ENCODE measurements at places on chromosomes 5 and 9. TPM values are rescaled to one million over a fixed set of nuclear protein-coding genes. Genes with fewer than 3 reads are reported as not detected.

- H3K36me3 ChIP-seq = no peaks in the 10 kb centered on the region
- no peak overlapping the region for H3K4me3 ChIP-seq
- H3K4me1 ChIP-seq = peaks cover 9% of the 10 kb centered on the region
- H3K27me3 ChIP-seq = no peaks in the 10 kb centered on the region
- DNase-seq = no peak
- H3K27ac ChIP-seq = no peak overlapping the region
These were observed 637.2 kb downstream of the PDE4D start for GRCh38 chr5:59256331-59256730.

DNA sequence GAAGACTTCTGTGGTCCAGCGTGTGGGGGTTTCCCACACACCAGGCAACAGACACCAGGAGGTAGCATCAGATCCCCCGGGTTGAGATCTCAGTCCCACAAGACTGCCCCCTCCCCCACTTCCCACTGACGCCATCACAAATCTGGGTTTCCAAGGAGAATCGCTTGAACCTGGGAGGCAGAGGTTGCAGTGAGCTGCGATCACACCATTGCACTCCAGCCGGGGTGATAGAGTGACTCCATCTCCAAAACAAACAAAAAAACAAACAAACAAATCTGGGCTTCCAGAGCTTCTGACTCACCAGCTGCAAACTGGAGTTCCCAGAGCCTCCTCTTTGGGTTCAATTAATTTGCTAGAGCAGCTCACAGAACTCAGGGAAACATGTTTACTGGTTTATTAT lies 4.7 kb upstream of the GBGT1 start:
- no peak overlapping the region for H3K4me3 ChIP-seq
- no peaks in the 10 kb centered on the region for H3K4me1 ChIP-seq
- no peaks in the 10 kb centered on the region for H3K36me3 ChIP-seq
- H3K27ac ChIP-seq = no peak overlapping the region
- H3K27me3 ChIP-seq = no peaks in the 10 kb centered on the region
- DNase-seq = no peak

DNA sequence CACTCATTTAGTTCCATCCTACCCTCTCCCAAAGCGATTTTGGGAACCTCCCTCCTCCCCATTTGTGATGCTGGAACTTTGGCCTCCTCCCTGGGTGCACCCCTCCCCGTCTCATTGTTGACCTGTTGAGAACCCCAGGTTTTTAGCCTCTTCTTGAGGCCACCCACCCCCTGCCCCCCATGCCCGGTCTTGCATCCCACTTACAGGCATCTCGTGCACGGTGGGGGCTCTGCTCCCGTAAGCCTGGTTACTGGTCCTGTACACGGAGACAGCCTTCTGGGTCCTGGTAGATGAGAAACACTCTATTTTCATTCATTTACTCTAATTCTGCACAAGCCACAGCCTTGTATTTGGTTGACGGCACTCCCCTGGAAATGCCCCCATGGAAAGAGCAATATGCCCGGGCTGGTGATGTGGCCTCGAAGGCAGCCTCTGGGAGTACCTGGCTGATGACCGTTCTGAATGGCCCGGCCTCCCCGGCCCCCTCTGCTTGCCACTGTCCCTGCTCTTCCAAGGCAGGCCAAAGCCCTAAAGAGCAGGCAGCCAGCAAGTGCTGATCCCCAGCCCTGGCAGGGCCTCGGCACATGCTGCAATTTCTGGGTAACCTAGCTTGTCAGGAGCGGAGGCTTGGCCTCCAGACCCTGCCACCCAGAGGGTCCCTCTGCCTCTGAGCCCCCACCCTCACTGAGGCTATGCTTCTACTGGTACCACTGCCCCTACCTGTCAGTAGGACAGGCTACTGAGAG lies 1.9 kb upstream of the MRPS2 start:
- no peaks in the 10 kb centered on the region for H3K27me3 ChIP-seq
- no peak overlapping the region for H3K27ac ChIP-seq
- no peaks in the 10 kb centered on the region for H3K36me3 ChIP-seq
- H3K4me1 ChIP-seq = peaks cover 11% of the 10 kb centered on the region

DNA sequence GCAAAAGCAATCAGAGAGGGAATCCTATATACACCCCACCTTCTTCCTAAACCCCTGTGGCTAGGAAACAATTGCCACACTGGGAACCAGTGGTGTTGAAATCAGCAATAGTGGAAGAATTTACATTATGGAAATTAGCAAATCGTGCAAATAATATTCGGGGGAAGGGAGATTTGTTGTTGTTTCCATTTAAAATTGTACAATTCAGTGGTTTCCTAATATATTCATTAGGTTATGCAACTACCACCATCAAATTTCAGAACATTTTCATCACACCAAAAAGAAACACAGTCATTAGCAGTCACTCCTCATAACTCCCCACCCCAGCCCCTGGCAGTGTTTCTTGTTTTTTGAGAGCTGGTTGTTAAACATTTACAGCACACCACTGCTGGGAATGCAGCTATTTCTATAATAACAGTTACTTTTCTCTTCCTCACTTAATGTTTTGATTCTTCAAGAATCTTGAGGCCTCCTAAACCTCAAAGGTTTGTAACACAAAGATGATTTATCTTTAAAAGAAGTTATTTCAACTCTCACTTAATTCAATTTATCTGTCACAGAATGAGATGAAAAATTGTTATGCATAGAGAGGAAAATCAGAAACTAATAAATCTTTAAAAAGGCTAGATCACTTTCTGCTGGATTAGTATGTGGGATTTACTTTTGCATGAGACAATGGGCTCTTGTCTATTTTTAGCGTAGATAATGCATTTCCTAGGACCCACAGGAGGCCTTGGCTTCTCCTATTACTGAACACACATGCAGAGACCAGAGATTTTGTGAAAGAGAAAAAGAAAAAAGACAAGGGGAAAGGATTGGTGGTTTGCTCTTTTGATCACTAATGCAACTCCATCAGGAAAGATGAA lies 91.8 kb upstream of the DAPK1 start:
- H3K4me1 ChIP-seq = peaks cover 17% of the 10 kb centered on the region
- no peaks in the 10 kb centered on the region for H3K36me3 ChIP-seq
- no peak overlapping the region for H3K27ac ChIP-seq
- H3K4me3 ChIP-seq = no peak overlapping the region
- peaks cover 3% of the 10 kb centered on the region for H3K27me3 ChIP-seq

DNA sequence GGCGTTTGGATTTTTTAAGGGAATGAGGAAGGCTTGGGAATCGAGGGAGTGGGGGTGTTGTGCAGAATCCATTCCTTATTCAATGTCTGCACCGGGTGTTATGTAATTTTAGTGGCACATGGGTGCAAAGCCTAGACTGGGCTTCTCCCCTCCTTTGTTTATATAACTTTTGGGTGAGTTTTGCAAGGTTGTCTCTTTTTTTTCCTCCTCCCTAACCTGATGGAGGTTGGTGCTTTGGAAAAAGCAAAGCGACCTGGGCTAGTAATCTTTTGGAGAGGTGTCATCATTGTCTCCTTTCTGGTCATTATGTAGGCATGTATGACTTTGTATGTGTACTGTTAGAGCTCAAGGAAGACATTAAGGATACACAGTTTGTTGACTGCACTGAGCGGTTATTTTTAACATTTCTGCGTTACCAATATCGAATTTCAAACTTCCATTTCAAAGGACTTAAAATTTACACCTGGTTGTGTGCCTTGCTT lies 3.1 kb downstream of the SMARCA2 start:
- no peak for DNase-seq
- peaks cover 41% of the 10 kb centered on the region for H3K27me3 ChIP-seq
- H3K36me3 ChIP-seq = no peaks in the 10 kb centered on the region
- H3K4me1 ChIP-seq = peaks cover 9% of the 10 kb centered on the region
- no peak overlapping the region for H3K27ac ChIP-seq
- peak overlapping the region; percentile 67 for H3K4me3 ChIP-seq

DNA sequence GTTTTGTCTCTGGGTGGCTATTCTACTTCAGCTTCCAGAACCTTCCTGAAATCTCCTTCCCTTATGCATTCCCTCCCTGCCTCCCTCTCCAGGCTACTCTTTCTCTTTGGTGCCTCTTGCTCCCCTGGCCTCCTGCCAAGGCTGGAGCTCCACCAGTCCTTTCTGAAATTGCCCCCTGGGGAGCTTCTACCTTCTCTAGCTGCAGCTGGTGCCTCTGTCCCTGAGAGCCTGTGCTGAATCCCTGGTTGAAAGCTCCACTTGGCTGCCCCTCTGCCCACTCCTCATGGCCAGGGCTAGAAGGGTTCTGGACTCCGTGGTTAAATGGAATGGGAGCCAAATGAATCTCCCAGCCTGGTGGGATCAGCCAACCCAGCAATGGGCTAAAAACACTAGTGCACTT lies 80.1 kb downstream of the COL15A1 start:
- no peaks in the 10 kb centered on the region for H3K27me3 ChIP-seq
- H3K36me3 ChIP-seq = no peaks in the 10 kb centered on the region
- H3K4me3 ChIP-seq = no peak overlapping the region
- H3K4me1 ChIP-seq = no peaks in the 10 kb centered on the region
- H3K27ac ChIP-seq = no peak overlapping the region
- peak; percentile 55 for DNase-seq

DNA sequence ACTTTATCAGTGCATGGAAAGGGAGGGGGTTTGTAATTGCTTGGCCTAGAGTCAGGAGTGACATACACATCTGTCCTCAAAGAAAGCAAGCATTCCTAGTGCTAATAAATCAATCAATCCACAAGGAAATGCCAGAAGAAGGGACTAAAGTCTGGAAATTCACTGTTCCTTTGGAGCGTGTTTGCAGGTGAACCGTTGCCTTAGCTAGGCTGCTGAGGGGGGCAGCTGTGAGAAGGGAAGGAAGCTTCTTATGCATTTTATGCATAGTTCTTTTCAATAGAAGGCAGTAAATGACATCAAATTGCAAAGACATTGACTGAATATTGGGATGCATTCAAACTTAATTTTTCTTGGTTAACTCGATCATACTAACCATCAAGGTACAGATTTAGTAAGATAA lies 1092.5 kb upstream of the SEMA6A start:
- no peak overlapping the region for H3K27ac ChIP-seq
- H3K4me3 ChIP-seq = no peak overlapping the region
- no peaks in the 10 kb centered on the region for H3K36me3 ChIP-seq
- no peaks in the 10 kb centered on the region for H3K27me3 ChIP-seq
- no peak for DNase-seq

- no peak overlapping the region for H3K27ac ChIP-seq
- H3K4me3 ChIP-seq = no peak overlapping the region
- no peaks in the 10 kb centered on the region for H3K27me3 ChIP-seq
- H3K36me3 ChIP-seq = no peaks in the 10 kb centered on the region
- H3K4me1 ChIP-seq = peaks cover 17% of the 10 kb centered on the region
These were observed 87.5 kb upstream of the SSBP2 start for GRCh38 chr5:81838307-81838906.

Gene TSSK1B
- 0.14 TPM for total RNA-seq
